ENCODE measurements at places on chromosomes 3 and 15.
A peak's percentile ranks its signal among the peaks of the same experiment; 100 is the strongest.

- DNase-seq = no peak
These were observed 14.5 kb downstream of the MAN2A2 start for GRCh38 chr15:90917569-90917968.

GRCh38 chr3:187740421-187741399 is 4.6 kb downstream of the BCL6 start:
- no peak for DNase-seq

DNA sequence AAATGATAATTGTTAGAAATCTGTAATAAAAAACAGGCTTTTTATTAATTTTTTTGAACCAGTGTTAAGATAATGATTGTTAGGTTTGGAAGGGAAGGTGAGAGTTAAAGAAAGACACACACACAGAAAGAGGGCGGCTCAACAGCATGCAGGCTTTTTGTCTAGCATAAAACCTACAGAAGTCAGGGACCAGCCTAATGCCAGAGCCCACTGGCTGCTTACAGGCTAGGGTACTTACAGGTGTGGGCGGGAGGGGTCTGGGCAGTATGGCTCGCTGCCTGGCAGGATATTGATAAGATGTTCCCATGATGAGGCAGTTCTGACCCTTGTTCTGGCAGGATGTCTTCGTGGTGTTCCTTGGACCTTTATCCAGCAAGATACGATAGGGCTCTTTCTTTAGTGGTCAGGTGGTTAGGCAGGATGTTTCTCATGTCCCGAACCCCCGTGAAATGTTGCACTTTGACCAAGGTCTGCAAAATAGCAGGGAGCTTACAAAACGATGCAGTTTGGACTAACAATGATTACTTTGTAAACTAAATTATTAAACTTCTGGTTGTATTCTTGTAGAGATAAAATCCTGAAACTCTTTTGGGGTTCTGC is 84.7 kb downstream of the DCUN1D1 start:
- DNase-seq = no peak

GRCh38 chr15:59689626-59690236 is 611 bp upstream of the BNIP2 start:
- no peak for DNase-seq

GRCh38 chr3:175486255-175486654 is 627.1 kb downstream of the NAALADL2 start:
- DNase-seq = no peak

DNA sequence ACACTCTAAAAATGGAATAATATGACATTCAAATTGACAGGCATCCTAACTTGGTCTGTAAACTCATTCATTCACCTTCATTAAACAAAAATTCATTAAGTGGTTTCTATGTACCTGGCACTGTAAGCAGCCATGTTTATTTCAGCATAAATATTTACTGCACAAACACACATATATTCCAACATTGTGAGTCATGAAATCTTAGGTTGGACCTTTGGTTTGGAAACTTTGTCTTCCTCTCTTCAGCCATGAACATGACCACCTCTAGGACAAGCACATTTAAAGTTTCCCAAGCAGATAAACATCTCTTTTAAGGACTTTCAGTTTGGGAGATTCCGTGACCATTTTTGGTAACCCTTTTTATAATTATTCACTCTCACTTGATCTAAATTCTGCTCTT is 131.8 kb downstream of the TPRG1 start:
- DNase-seq = no peak

DNA sequence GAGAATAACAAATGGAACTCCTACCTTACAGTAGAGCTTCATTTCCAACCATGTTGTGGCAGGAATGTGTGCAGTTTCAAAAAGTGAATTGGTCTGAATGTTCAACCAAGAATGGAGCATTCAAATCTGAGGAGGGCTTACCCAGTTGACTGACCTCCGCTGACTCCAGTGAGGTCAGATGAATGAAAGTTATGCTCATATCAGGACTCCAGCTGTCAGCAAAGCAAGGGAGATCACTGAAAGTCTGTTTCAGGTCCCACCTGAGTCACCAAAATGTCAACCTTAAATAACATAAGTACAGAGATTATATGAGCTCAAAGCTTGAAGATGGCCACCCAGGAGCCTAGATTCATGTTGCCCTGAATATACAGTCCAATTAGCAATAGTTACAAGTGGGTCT is 473.5 kb downstream of the RBMS3 start:
- no peak for DNase-seq

DNA sequence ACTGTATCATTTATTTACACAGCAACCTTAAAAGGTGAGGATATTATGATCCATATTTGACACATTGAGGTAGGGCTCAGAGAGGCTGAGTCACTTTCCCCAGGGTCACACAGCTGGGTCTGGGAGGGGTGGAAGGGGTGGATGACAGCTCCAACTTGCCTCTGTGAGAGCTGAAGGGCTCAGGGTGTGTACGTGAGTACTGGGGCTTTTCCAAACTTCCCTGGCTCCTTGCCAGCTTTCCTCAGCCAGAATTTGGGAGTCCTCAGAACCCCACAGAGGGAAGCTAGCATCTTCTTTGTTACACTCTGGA is 58.3 kb upstream of the SLC6A11 start:
- no peak for DNase-seq

DNA sequence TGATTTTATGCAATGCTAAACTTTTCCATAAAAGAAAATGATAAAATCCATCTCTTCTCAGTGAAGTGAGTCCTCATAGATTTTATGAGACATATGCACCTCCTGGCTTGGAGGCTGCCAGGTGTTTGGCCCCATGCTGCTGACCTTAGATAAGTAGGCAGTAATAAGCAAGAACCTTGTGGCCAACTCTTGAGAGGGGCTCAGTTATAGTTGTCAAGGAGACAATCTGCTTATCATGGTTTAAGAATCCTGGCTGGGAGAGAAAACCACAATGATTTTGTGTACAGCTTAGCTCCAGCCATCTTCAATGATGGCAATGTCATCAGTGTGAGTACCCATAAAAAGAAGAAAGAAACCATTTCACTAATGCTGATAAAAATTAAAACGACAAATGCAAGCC is 252.1 kb downstream of the CPNE4 start:
- DNase-seq = no peak

DNA sequence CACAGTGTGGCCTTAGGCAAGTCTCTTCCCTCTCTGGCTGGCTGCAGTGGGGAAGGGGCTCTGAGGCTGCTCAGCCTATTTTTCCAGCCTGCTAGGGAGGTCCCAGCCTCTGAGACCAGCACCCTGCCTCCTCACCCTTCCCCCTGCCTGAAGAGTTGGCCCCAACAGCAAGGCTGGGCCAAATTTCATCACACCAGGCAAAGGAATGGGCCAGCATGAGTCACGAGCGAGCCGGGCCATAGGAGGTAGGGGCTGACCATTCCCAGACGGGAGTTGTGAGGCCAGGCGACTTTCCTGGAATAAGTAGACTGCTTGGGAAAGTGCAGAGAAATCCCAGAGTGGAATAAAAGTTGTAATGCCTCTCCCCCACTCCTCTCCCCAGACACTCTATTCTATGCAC is 5.7 kb upstream of the FBLN2 start:
- peak; percentile 72 for DNase-seq

DNA sequence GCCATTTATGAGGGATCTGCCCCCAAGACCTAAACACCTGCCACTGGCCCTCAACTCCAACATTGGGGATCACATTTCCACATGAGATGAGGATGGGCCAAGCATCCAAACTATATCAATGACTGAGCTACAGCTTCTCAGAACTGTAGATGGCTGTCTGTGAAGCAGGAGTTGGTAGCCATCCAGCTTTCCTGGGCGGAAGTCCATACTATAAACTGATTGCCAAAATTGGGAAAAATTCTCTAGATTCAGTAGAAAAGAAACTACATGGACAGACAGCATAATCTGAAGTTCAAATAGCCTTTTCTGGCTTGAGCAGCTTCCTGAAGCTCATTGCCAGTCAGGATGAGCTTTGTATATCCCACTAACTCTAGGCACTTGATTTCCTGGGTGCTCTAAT is 214.7 kb upstream of the ZBTB20 start:
- DNase-seq = no peak

- no peak for DNase-seq
These were observed 843 bp downstream of the ATG7 start for GRCh38 chr3:11272906-11273574.

- no peak for DNase-seq
These were observed 1.1 kb downstream of the MRPL47 start for GRCh38 chr3:179603321-179603720.

DNA sequence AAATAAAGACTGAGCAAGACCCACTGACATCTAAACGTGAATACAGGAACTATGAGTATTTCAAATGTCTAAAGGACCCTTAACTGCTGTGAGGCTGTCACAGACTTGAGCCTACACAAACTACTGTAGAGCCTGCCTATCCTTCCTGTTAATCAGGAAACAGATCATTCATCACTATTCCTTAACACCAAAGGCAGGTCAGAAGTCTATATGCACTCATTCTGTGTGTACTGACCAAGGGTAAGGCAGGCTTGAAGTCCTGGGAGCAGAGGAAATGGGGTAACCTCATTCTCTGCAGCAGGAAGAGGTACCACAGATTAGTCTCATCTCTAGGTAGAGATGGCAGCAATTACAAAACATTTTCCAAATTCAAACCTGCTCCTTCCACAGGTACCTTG is 30.7 kb downstream of the NPTN start:
- no peak for DNase-seq

DNA sequence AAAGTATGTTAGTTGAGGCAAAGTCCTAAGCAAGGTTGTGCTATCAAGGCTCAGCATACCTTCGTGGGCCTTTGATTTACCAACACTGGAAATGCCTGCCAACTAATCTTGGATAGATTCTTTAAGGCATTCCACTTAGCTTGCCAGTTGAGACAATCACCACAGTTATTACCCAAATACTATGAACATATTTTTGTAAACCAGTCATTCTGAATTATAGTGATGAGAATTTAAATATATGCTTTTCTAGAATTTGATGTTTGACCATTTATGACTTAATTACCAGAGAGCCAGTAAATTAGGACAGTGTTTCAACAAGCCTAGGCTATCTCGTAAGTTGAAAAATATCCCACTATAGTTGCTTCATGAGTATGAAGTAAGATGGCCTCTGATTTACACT is 15.5 kb downstream of the TRIM59 start:
- no peak for DNase-seq

DNA sequence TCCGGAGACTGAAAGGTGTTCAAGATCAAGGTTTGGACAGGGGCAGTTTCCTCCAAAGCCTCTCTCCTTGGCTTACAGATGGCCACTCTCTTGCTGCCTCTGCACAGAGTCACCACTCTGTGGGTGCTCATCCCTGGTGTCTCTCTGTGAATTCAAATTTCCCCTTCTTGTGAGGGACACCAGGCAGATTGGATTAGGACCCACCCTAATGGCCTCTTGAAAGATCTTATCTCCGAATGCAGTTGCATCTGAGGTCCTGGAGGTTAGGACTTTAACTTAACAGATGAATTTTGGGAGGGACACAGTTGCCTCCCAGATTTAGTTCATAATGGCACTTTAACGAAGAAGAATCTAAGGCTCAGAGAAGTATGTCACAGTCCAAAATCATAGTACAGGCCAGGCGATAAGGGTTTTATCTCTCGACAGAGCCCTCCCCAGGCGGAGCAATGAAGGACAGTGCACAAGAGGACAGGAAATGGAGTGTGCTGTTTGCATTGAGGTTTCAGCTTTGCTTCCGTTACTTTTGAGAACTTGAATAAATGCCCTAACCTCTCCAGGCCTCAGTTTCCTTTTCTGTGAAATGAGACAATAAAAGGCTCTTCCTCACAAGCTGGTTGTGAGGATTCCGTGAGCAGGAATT is 38.9 kb upstream of the KIF23 start:
- no peak for DNase-seq

- no peak for DNase-seq
These were observed 371.0 kb upstream of the GBE1 start for GRCh38 chr3:82132210-82133069.

DNA sequence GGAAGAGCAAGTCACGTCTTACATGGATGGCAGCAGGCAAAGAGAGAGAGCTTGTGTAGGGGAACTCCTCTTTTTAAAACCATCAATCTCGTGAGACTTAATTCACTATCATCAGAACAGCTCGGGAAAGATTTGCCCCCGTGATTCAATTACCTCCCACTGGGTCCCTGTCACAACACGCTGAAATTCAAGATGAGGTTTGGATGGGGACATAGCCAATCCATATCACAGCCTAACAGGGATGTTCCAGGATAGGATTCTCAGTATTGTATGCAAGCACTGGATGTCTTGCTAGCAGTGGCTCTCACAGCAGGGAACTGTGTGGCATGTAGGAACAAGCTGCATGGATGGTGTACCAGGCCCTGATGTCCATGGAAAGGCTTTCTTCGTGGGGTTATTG is 47.8 kb upstream of the SLC24A5 start:
- no peak for DNase-seq

- DNase-seq = no peak
These were observed 105.7 kb downstream of the MBNL1 start for GRCh38 chr3:152374262-152374990.

- no peak for DNase-seq
These were observed 45.5 kb downstream of the GPR149 start for GRCh38 chr3:154384479-154384878.

- no peak for DNase-seq
These were observed 12.4 kb downstream of the GLCE start for GRCh38 chr15:69172847-69173246.

GRCh38 chr3:159913712-159914414 is 74.8 kb upstream of the IL12A start:
- DNase-seq = no peak

- no peak for DNase-seq
These were observed 26.9 kb downstream of the PRR20G start for GRCh38 chr3:127260826-127261555.

GRCh38 chr3:54008099-54008498 is 114.3 kb upstream of the CACNA2D3 start:
- DNase-seq = no peak

GRCh38 chr15:40926659-40927494 is 2.3 kb upstream of the DLL4 start:
- no peak for DNase-seq

- DNase-seq = no peak
These were observed 504.4 kb downstream of the FHIT start for GRCh38 chr3:60746695-60747416.

GRCh38 chr15:75436881-75437280 is 14.6 kb downstream of the SIN3A start:
- DNase-seq = no peak

DNA sequence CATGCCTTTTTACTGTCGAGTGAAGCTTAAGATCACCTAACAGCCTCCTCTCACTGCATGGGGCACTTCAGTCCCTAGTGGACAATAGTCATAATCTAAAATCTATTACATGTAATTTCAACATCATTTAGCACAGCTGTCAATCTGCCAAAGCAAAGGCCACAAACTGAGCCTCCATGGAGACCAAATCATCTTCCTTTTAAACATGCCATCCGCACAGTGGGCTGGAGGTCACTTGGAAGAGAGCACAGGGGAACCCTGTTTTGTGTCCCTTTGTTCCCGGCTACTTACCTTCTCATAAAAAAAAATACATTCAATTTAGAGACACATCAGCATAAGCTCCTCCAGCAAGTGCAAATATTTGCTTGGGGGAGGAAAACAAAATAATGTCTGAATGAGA is 167.3 kb downstream of the SQOR start:
- DNase-seq = no peak

- no peak for DNase-seq
These were observed 13.4 kb downstream of the KLF13 start for GRCh38 chr15:31340047-31340446.

GRCh38 chr3:134675726-134676256 is 25.0 kb upstream of the KY start:
- DNase-seq = no peak
